Iris pigment epithelial cell (primary cell): ENCODE measurements at places on chromosomes 4 and X.

- DNase-seq = no peak
These were observed 628.8 kb downstream of the ANKRD50 start for GRCh38 chr4:124083711-124084110.

DNA sequence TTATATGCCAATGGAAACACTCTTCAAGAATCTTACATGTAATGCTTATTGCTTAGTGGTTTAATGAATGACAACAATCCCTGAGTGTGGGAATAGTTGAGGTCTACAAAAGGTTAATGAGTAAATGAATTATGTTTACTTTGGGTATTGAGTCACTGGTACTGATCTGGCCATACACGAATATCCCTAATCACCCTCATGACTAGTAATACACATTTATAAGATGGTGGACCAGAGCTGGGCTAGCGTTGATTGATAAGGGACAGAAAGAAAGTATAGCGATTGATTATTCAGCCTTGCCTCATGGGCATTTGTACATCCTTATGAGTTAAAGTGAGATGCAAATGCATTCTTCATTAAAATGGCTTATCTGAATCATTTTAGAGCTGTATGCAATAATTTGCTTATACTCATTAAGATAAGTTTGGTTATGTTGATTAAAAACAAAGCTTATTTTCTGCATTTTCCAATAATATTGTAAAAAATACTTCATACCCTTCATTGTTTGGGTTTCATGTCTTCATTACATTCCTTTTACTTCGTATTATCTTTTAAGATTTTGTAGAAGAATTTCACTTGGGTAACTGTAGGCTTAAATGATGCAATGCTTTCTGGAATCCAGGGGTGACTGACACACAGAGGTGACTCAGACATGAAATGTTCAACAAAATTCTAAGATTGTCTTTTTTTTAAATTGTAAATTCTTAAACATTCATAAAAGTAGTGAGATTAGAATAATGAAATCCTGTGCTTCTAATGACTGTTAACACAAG lies 47.4 kb downstream of the FGF2 start:
- DNase-seq = peak; percentile 91

DNA sequence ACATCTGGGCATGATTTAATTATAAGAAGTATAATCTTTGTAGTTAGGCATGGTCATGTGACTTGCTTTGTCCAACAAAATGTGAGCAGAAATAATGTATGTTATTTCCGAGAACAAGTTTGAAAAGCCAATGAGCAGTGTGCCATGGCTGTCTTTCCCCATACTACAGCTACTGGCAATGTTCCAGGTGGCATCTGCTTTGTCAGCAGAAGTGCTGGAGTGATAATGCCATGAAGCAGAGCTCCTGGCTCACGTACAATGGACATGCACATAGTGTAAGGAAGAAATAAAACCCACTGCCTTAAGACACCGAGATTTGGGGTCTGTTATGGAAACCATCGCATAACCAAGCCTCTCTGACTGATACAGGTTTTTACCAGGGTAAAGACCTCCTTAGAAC lies 212.6 kb upstream of the RASGEF1B start:
- no peak for DNase-seq

GRCh38 chrX:149040873-149041535 lies 464.1 kb downstream of the IDS start:
- DNase-seq = peak; percentile 1

DNA sequence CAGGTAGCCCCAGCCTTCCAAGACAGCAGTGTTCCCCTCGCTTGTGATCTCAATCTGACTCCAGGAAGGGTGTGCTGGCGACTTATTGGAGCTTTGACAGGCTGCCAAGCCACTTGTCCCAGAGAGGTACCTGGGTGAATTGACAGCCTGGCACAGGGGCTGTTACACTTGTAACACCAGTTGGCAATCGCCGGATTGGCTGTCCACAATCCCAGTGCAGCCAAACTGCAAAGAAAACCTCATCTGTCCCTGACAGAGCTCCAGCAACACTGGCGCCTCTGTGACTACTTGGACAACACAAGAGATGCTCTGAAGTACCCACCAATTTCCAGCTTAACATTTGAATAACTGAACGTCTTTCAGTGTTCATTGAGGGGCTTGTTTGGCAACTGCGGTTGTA lies 76.8 kb upstream of the PRPS1 start:
- no peak for DNase-seq

DNA sequence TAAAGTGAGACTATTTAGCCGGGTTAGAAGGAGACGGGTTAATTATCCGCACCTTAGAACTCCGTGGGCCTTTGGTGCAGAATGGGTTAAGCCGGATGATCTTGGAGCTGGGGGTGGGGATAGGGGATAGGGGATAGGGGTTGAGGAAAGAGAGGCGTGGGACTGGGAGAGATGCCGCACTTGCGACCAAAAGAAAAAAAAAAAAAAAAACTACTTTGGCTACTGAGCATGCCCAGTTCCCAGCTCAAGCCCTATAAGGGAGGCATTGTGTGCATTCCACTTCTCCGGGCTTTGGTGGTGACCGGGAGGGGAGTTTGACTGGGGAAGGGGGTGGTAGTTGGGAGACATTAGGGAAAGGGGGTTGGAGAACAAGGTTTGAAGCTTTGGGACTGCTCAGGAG lies at the start of gene SLITRK4:
Gene SLITRK4 (minus strand): TSS at position 187 of the 400 bp plus-strand sequence. CDS start 4,993 bp downstream, outside the sequence.
- no peak for DNase-seq

- DNase-seq = no peak
These were observed 1039.9 kb downstream of the GLUD2 start for GRCh38 chrX:122087341-122087740.

DNA sequence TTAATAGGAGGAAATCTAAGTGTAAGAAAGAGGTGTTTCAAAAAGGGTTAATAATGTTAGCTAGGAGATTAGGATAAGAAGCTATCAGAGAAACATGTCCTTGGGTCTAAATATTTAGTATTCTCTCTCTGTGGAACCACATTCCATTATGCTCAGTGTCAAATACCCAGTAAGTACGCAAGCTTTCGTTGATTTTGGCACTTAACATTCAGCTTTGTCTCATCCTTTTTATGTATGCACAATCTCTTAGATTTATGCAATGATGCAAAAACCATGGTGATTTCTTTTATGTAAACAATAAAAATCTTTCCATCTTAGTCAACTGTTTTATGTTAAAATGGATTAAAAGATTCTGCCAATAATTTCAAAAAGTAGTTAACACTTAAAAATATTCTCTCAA lies 129.2 kb downstream of the KLHL13 start:
- peak; percentile 10 for DNase-seq

DNA sequence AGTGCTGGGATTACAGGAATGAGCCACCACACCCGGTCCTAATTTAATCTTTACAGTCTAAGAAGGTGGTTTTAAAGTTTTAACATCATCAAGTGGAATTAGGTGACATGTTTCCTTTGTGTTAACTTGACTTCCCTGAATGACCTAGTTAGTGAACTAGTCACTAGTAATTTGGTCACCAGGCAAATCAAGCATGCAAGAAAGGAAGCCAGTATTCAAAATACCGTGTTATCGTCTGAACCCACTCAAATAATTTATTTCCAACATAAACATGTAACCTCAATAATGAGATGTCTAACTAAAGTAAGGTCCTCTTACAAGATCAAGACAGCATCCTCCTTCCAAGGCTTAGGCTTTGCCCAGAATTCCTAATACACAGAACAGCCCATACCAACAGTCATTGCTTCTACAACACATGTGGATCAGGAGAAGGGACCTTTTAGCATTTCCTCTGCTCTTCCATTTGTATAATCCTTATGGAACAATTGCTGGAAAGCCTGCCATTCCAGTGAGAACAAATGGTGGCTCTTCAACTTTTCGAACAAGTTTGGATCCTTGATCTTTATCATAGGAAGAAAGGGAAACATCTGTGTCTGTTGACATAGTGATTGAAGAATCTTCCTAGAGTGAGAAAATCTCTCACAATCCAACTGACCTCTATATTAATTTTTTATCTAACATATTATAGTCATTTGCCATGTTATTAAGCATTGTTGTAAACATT lies 97.2 kb downstream of the ANXA3 start:
- DNase-seq = no peak
